Activated CD4-positive, alpha-beta T cell treated with anti-CD3 and anti-CD28 coated beads for 36 hours (primary cell): ENCODE measurements at places on chromosomes 13 and 19. TPM values are rescaled to one million over a fixed set of nuclear protein-coding genes. Genes with fewer than 3 reads are reported as not detected.

The FBXO27 gene
- total RNA-seq = 0.90 TPM

The PTPRH gene
- total RNA-seq = not detected

The CGB3 gene
- total RNA-seq = not detected

The FCAR gene
- total RNA-seq = not detected

DNA sequence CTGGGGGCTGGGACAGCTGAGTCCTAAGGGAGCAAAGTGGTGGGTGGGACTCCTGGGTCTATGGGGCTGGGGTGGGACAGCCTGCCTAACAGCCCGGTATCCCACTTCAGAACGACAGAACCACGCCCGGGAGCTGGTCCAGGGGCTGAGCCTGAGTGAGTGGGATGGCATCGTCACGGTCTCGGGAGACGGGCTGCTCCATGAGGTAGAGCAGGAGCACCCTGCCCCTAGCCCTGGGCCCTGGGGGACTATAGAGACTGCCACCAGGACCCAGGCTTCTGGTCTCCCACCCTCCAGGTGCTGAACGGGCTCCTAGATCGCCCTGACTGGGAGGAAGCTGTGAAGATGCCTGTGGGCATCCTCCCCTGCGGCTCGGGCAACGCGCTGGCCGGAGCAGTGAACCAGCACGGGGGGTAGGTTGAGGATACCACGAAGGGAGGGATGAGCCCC lies 8.6 kb downstream of the SPHK2 start:
- DNase-seq = no peak

DNA sequence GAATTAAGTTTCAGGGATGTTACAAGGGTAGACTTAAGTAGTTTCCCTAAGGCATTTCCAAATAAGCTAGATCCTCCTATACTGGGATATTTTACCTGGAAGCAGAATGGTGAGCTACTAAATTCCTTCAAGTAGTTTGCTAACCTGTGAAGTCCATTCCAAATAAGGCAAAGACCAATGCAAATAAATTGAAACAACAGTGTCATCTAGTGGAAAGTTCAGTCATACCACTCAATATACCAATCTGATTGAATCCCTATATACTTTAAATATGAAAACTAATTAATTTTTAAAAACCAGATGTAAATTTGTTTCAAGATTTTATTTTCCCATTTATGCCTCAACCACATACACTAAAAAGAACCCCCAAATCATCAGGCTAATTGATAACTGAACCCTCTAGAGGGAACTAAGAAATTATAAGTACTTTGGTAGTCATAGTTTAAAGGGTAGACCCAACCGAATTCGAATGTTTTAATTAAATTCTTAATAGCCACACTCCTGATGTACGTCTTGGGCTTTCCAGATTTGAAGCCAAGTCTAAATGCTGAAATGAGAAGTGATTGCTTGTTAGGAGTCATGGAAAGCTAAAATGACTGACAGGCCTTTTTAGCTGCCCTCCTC lies 223.7 kb downstream of the TBC1D4 start:
- DNase-seq = no peak

GRCh38 chr19:8120636-8121480 lies 28.5 kb downstream of the FBN3 start:
- no peak for DNase-seq

DNA sequence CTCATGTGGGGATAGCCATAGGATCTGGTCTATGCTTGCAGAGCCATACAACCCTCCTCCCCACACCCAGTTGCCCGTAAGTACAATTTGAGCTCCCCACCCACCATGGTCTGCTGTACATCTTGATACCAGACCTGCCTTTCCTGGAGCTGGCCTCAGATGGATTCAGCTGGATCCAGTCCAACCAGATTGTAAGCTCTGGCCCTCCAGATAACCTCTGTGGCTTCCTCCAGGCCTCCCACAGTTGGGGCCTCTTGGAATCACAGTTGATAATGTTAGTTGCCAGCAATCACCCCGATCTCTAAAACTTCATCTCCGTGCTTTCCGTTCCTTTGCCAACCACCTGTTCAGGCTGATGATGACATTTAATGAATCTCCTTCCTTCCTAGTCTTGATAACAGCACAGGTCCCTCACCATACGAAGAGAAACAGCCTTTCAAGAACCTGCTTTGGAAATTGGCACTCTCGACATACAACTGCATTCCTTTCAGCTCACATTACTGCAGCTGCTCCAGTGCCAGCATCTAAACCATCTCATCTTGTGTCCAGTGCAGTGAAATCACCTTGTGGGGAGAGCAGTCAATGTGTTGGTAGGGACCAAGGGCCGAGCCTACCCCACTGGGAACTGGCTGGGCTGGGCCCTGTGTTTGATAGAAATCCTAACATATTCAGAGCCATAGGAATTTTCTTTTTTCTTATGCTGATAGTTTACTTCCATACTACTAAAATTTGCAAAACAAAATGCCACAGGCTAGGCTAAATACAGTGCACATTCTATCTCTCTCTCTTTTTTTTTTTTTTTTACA lies 15.1 kb upstream of the FOXO1 start:
- DNase-seq = no peak

GRCh38 chr19:45511074-45511473 lies 3.8 kb downstream of the VASP start:
- no peak for DNase-seq

- DNase-seq = no peak
Observed at GRCh38 chr13:66208589-66208988, 1021.5 kb downstream of the PCDH9 start.
